GF-D8 (cell line): ENCODE measurements at places on chromosomes 11 and 22.

GRCh38 chr11:76088511-76088910 lies 117.8 kb downstream of the WNT11 start:
- DNase-seq = no peak

DNA sequence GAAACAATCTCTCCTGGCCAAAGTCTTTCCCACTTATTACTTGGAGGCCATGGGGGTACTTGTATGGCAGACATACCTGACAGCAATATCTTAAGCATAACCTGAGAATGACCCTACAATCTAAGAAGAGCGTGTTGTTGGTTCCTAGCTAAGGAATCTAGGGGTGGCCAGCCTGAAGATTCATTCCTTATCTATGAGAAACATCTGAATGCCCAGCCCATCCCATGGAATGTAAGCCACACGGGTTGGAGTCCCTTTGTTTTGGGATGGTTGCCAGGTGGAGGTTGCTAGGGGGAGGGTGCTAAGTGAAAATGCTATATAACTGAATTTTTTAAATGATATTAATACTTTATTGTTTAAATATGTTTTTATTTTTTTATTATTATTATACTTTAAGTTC lies 725.0 kb downstream of the ETS1 start:
- no peak for DNase-seq

DNA sequence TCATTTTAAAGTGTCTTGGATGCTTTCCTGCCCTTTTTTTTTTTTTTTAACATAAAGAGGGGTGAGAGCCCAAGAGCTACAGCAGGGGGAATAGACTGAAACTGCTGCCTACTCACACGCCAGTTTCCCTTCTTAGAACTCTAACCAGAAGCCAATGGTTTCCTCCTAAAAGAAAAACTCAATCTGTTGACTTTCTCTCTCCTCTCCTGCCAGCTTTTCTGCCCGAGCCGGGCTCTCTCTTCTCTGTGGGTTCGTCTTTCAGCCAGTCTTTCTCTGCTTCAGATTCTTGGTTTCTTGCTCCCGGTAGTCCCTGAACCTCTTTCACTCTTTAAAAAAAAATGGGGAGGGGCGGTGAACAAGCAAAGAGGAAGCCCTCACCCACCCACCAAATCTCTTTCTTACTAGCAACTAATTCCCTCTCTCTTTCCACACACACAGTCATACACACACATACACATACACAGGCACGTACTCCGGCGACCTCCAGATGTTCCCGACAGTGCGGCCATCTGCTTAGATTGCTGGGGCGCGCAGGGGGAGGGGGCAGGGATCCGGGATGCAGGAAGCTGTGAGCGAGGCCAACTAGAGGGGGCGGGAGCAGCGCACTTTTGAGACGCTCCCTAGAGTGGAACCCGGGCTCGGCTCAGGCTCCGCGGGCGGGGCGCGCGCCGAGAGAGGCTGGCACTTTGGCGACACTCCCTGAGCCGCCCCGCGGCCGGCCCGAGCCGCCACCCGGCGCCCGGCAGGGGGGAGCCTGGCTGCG lies 444 bp upstream of the TSKU start:
- no peak for DNase-seq

DNA sequence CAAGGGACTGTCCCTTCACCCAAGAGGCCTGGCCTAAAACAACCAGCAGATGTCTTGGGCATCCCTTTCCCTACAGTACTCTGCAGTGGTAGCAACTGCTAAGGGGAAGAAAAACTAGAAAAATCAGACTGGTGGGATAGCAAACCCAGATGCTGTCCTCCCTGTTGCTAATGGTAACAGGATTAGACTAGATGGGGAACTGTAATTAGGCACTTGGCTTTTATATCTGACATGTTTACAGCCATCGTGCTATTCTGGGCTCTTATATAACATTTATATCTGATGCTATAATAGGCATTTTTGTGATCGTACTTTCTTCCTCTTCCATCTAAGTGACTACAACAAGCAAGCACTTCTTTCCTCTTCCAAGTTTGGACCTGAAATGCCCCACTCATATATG lies 316.7 kb downstream of the DLG2 start:
- no peak for DNase-seq

DNA sequence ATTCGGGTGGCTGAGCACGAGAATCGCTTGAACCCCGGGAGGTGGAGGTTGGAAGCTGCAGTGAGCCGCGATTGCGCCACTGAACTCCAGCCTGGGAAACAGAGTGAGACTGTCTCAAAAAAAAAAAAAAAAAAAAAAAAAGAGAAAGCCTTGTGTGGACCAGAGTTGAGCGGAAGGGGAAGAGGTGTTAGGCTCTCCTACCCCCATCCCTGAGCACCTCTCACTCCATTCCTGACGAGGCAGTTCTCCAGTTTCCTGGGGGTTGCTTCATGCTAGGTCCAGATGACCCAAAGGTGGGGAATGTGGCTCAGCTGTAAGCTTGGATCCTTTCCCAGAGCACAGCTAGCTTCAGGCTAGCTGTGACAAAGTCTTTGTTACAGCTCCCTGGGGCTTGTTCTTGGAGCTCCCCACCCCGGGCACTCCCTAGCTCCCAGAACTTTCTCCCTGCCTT lies 8.8 kb upstream of the DNAL4 start:
- DNase-seq = no peak

- DNase-seq = no peak
Measured at GRCh38 chr11:21615955-21616371, 576.9 kb upstream of the ANO5 start.

DNA sequence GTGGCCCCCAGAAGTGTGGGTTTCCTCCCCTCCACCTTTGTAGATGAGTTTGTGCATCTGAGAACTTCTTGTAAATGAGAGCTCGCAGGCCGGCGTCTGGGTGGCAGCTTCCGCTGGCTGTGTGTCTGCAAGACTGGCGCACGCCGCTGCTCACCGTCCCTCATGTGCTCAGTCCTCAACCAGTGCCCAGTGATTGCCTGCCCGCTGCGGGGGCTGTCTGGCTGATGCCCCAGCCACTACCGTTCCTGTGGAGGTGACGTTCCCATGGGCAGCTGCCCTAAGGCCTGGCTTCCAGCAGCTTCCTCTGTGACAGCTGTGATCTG lies 8.8 kb downstream of the TBX1 start:
- DNase-seq = no peak

DNA sequence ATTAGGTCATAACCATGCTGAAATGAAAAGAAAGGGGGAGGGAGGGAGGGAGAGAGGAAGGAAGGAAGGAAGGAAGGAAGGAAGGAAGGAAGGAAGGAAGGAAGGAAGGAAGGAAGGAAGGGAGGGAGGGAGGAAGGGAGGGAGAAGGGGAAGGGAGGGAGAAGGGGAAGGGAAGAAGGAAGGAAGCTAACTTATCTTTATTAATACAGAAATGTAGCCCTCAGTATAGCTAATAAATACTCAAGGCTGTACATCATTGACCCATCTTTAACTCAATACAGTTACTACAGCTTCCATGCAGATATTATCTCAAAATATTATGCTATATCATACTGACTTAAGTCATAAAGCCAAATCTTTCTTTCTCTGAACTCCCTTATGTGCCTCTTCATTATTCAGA lies 17.4 kb upstream of the SOX6 start:
- no peak for DNase-seq

GRCh38 chr22:23250056-23250784 lies 69.9 kb downstream of the BCR start:
- DNase-seq = no peak

- no peak for DNase-seq
Measured at GRCh38 chr11:120335556-120335907, 681 bp upstream of the ARHGEF12 start.

DNA sequence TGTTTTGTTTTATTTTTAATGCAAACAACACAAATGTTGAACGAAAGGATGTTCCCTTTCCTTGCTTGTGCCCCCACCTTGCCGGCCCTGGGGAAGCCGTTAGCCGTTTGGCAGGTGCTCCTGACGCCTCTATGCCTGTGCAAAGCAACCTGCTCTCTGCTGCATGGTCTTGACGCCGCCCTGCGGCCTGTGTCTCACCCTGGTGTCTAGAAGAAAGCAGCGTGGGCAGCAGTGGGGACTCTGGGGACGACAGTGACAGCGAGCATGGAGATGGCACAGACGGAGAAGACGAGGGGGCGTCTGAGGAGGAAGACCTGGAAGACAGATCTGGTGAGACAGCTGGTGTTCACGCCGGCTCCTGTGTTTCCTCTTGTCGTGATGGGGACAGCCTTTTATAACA lies 5.5 kb downstream of the PHRF1 start:
- no peak for DNase-seq

- DNase-seq = no peak
Measured at GRCh38 chr22:46773076-46773475, 10.6 kb downstream of the TBC1D22A start.

DNA sequence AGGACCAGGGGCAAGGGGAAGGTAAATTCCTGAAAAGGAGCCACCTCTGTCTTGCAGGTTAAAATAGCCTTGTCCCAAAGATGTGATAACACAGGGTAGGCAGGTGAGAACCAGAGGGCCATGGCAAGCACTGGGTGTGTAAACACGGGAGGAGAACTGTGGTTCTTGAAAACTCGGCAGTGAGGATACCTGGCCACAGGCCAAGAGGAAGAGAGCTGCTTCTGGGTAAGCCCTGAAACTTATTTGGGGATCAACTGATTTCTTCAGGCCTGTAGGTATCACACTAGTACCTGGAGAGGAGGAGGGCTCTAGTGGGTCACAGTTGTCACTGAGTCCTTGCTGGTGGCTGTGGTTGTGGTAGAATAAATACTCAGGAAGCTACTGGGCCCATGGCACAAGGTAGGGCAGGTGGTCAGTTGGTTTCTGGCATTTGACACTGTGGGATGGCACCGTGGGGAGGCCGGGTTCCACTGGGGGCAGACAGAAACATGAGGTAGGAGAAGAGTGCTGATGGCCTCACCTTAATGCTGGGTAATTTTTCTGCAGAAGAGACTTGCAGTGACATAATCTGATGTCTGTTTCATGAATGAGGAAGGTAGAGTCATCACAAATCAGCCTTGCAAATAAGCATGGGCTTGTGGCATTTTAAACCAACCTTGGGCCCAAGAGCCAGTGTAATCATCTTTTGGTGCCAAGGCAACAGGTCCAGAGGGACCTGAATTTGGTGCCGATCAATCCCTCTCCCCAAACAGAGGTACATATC lies 22.0 kb downstream of the AMPD3 start:
- no peak for DNase-seq

DNA sequence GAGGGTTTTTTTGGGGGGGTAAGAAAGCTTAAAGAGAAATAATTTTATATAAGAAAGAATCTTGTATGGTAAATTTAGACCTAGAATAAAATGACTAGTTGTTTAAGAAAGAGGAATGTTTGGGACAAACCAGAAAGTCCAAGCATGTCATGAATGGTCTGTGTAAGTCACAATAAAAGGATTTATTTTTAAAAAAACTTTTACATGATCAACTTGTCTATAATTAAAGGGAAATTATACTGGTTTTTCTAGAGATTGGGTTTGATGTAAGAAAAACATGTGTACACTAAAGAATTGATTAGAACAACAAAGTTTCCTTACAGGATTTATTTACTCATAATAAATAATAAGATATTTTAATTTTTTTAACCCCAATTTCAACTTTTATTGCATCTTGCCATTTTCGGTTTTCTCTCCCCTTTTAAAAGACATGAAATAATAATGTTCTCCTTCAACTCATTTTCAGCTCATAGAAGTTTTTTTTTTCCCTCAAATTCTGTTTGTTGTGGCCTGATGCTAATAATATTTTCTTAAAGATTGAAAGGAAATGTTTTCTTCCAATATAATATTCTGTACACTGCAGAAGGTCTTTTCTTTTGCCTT lies 35.4 kb upstream of the INCENP start:
- DNase-seq = no peak

GRCh38 chr11:118705111-118705741 lies 25.8 kb upstream of the TREH start:
- peak; percentile 78 for DNase-seq

GRCh38 chr11:108985945-108986279 lies 321.0 kb downstream of the DDX10 start:
- DNase-seq = no peak

GRCh38 chr22:45090497-45090910 lies 73.2 kb upstream of the NUP50 start:
- no peak for DNase-seq

- no peak for DNase-seq
Measured at GRCh38 chr11:88348870-88349269, 11.3 kb upstream of the CTSC start.

DNA sequence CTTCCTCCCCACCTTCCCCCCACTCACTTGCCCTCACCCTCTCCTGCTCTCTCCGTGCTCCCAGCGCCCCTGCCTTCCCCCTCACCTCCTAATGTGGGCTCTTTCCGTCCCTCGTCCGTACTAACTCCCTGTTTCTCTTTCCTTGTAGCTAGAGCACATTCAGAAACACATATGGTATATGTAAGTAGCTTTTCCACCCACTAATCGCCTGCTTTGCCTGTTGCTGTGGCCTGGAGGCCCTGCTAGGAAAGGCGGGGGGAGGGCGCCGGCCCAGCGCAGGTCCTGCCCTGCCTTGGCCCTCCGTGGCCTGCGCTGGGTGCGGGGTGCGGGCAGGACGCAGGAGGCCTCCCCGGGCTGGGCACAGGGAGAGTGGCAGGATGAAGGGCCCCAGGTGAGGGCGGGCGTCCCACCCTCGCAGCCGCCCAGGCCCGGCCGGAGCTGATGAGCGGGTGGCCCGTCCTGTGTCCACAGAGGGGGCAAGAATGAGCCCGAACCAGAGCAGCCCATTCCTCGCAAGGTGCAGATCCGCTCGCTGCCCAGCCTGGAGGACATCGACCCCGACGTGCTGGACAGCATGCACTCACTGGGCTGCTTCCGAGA lies 41.7 kb downstream of the MOB2 start:
- no peak for DNase-seq

- DNase-seq = no peak
Measured at GRCh38 chr22:38215156-38216038, 13.6 kb downstream of the MAFF start.

GRCh38 chr11:12075822-12076821 lies 34.3 kb upstream of the MICAL2 start:
- no peak for DNase-seq

GRCh38 chr11:86248609-86249008 lies 4.1 kb downstream of the EED start:
- DNase-seq = no peak

- DNase-seq = no peak
Measured at GRCh38 chr11:117550466-117550865, 222.8 kb downstream of the CEP164 start.

- DNase-seq = no peak
Measured at GRCh38 chr22:26066534-26066933, 102.7 kb upstream of the SEZ6L start.

DNA sequence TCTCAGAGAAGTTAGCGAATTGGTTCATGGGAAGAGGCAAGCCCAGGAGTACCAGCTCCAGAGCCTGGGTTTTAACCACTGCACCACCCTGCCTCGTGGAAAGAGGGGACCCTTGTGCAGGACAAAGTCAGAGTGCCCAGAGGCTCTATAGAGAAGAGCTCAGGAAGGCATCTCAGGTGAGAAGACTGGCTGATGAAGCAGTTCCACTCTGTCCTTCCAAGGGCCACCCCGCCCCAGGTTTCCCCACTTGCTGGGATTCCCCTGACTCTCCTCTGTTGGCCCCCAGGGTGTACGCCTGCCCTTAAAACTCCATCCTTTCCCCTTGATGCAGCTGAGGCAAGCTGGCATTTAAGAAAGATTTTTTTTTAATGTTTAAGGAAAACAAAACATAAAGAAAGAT lies 265.8 kb downstream of the BUD13 start:
- DNase-seq = no peak

GRCh38 chr22:30539368-30539767 lies 7.2 kb downstream of the SEC14L6 start:
- no peak for DNase-seq
